Activated naive CD4-positive, alpha-beta T cell treated with Interleukin-2 at 50 U/mL for 16 hours (primary cell): ENCODE measurements at places on chromosomes 11 and 22.

GRCh38 chr11:116376547-116376946 is 396.2 kb downstream of the BUD13 start:
- no peak for DNase-seq

DNA sequence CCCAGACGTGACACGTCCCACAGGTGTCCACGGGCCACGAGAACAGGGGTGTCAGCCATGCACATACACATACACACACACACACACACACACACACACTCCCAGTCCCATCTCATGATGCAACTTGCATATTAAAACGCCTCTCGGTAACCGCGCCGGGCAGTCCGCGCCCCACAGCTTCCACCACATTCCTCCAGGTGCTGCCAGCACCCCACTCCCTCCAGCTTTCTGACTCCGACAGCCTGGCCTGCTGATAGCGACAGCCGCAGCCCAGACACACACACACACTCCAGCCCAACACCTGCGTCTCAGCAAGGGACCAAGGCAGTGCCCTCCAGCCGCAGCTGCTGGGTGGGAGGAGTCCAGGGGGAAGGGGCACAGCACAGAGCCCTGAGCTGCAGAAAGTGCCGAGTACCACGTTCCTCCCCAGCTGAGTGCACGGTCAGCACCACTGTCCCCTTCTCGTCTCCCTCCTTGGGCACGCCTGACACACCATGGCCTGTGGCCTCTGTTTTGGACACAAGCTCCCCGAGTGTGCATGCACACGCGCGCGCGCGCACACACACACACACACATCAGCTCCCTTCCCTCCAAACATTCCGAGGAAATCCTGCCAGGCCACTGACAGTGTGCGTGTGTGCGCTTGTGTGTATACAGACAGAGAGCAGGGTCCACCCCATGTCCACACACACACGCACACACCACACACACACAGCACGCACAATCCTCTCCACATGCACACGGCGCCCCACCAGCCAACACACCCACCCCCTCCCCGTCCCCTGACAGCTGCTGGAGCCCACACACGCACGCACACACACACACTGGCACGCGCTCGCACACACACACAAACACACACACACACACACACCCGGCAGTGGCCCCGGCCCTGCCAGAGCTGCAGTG is 1.2 kb downstream of the ELFN2 start:
- DNase-seq: no peak

GRCh38 chr22:32603651-32604540 is 129.3 kb downstream of the FBXO7 start:
- no peak for DNase-seq

DNA sequence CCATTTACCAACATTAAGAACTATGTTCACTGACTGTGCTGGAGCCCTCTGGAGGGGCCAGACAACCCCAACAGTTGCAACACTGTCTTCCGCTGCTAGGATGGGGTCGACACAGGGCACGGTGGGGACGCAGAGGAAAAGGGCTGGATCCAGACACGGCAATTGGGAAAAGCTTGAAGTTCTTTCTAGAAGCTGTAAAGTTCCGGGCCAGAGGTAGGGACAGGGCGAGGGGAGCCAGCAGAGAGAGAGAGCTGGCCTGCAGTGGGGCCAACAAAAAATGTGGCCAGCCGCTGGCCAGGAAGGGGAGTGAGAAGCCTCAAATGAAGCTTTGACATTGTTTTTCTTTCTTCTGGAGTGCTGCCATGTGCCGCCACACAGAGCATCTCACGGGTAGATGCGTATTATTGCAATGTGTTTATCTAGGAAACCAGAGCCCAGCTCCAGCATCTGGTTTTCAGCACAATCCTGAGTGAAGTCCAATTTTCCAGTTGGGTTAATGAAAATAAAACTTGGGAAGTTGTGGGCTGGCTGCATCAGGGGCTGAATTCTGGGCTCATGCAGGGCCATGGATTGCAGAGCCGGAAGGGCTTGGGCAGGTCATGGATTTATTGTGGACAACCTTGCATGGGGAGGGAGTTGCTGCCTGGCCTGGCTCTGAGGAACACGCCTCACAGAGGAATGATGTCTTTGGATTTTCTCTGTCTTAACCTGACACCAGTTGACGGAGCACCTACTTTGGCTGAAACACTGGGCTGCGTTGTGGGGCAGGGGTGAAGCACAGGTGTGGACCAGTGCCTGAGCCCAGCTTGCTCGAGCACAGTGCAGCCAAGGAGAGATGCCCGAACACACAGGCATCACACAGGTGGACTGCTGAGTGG is 67.6 kb upstream of the AMPD3 start:
- DNase-seq: no peak

DNA sequence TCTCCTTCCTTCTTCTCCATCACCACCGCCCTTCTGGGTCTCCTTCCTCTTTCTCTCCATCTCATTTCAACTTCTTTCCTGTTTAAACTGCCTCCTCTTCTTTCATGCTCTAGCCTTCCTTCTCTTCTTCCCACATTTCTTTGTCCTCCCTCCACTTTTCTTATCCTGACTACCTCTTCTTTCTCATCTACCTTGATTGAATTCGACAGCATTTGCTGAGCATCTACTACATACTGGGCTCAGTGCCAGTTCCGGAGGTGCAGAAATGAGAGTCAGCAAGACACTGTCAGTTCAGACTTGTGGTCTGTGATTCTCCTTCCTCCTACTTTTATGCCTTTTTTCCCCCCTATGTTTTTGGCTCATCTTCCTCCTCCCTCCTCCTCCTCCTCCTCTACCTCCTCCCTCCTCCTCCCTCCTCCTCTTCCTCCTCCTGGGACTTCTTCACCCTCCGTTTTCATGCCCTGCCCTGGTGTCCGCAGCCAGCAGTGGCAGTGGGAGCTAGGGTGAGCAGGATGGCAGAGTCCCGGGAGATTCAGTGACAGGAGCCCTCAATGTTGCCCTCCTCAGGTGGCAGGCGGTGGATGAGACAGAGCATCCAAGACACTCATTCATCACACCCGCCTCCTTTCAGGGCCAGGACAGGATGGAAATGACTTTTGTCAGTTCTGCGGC is 146.0 kb upstream of the SEZ6L start:
- DNase-seq: no peak

- no peak for DNase-seq
These were observed 1415.2 kb upstream of the TENM4 start for GRCh38 chr11:80856066-80856465.

DNA sequence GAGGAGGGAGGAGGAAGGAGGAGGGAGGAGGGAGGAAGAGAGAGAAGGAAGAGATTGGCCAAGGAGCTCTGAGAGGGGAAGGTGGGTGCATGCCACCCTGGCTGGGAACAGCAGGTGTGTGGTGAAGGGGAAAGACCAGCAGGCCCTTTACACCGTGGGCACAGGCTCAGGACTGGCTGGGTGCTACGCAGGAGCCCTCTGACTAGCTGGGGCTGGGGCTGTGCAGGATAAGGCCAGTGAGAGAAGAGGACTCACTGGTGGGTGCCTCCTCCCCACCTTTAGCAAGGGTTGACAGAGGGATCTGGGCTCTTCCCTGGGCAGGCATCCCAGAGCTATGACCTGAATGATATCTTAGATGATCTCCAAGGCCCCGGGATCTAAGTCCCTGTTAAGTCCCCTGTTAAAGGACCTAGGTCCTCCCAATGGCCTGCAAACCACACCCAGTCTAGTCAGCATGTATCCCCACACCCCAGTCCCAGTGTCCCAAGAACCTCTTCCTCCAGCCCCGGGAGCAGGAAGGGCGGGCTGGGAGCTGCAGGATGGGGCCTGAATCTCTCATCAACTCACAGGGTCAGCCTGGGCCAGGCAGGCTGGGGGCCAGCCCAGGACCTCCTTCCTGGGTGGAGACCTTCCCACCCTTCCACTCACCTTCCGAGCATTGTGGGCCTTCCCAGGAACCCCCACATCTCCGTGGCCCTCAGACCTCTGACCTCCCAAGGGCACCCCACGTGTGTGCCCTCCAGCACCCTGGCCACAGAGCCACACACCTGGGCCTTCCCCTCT is 55.4 kb downstream of the CDKN1C start:
- DNase-seq: no peak

DNA sequence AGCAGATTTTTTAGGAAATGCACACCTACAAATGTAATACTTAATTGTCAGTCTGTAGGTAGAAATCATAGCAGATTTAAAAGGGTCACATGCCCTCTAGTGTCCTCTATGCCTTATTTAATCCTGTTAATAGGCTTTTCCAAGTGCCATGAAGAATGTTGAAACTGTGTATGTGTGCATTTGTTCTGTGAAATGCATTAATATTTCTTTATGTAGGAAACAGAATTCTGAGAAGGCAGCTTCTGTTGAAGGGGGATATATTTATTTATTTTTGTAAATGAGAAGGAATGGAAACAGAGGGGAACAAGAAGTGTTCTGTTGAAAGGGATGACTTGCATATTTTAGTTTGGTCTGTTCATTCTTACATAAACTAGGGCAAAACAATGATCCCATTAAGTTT is 51.0 kb downstream of the SVIP start:
- no peak for DNase-seq

GRCh38 chr11:21892736-21893564 is 299.9 kb upstream of the ANO5 start:
- no peak for DNase-seq

GRCh38 chr11:9015677-9016076 is 11.9 kb upstream of the NRIP3 start:
- peak; percentile 55 for DNase-seq

DNA sequence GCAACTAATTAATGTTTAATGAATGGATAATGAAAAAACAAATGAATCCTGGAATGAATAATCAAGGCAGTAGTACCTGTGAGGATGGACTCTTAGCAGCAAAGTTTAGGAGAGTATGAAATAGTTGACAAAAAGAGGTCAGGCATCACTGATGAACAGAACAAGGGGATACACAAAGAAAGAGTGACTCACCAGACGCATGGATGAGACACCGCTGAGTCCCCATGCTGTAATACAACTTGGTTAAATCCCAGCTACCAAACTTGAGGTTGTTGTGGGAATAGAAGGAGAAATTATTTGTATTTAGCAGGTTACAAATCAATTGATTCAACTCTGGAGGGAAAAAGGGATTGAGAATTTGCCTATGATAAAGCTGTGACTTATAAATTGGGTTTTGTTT is 976.9 kb upstream of the TENM4 start:
- DNase-seq: no peak

GRCh38 chr11:104658177-104658576 is 240.1 kb downstream of the CASP12 start:
- no peak for DNase-seq

GRCh38 chr11:67648140-67648795 is 2.3 kb downstream of the ACY3 start:
- peak; percentile 46 for DNase-seq

GRCh38 chr11:44572436-44572835 is 7.0 kb downstream of the CD82 start:
- DNase-seq: no peak

- DNase-seq: no peak
These were observed 11.8 kb upstream of the KCNJ11 start for GRCh38 chr11:17400048-17400775.

- DNase-seq: peak; percentile 96
These were observed at the start of the genes NCAPD3 and VPS26B for GRCh38 chr11:134223836-134224709. Gene NCAPD3 (minus strand): TSS chr11:134223967. CDS start chr11:134223926, 41 bp downstream. Gene VPS26B (plus strand): TSS chr11:134224671. CDS start chr11:134225123, 452 bp downstream.

DNA sequence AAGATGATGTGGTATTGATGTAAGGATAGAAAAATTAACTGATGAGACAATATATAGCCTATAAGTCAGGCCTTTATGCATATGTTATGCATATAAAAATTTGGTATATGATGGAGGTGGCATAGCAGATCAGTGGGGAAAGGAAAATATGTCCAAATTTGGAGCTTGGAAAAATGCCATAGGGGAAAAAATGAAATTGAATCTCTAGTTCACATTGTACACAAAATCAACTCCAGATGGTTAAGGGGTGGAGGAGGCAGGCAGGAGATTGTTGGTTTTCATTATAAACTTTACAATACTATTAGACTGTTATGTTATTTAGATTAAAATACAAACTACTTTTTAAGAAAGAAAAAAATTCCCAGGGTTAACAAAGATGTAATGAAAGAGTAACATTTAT is 15.1 kb upstream of the CD3E start:
- no peak for DNase-seq

- DNase-seq: no peak
These were observed 23.1 kb downstream of the A4GALT start for GRCh38 chr22:42697542-42698013.

- DNase-seq: peak; percentile 47
These were observed 28.2 kb downstream of the DBX1 start for GRCh38 chr11:20131788-20132666.

- DNase-seq: no peak
These were observed 111.8 kb downstream of the OSBP2 start for GRCh38 chr22:30806391-30806861.

DNA sequence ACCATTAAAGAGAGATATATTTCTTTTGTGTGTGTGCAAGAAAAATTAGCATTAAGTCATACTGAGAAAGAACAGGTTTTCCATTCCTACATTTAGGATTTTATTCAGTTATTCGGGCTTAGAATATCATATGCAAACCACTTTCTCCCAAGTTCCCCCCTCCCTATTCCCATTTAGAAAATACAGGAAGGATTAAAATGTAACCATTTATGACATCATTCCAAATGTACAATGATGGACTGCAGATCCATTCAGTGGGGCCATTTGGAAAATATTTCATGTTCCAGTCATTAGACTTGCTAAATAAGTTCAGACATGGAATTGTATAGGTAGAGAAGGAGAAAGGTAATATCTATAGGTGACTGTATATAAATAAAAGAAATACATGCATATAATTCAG is 228.6 kb upstream of the MPPED2 start:
- no peak for DNase-seq

- no peak for DNase-seq
These were observed 25.3 kb downstream of the PARVA start for GRCh38 chr11:12402691-12403120.

DNA sequence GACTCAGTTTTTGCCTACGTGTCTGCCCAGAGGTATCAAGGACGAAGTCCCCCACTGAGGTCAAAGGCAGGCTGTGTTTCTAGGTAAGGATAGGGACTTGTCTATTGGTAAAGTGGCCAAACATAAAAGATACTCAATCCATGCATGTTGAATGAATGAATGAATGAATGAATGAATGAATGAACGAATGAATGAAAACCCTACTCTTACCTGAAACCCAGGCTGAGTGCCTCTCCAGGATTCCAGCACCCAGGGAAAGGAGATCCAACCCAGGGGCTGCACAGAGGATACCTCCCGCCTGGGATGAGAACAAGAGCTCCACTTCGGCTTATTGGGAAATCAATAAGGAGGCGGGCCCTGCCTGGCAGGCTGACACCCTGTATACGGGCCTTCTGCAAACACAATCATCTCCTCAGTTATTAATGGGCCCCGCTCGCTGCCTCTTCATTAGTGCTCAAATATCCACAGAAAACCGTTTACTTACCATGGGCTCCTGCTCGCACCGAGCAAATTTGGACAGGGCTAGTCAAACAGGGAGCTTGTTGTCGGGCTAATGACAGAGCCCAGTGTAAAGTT is 177.4 kb downstream of the BUD13 start:
- DNase-seq: no peak
